Motor neuron (in vitro differentiated cells): ENCODE measurements at places on chromosomes 3 and 15. TPM values are rescaled to one million over a fixed set of nuclear protein-coding genes. Genes with fewer than 3 reads are reported as not detected.

DNA sequence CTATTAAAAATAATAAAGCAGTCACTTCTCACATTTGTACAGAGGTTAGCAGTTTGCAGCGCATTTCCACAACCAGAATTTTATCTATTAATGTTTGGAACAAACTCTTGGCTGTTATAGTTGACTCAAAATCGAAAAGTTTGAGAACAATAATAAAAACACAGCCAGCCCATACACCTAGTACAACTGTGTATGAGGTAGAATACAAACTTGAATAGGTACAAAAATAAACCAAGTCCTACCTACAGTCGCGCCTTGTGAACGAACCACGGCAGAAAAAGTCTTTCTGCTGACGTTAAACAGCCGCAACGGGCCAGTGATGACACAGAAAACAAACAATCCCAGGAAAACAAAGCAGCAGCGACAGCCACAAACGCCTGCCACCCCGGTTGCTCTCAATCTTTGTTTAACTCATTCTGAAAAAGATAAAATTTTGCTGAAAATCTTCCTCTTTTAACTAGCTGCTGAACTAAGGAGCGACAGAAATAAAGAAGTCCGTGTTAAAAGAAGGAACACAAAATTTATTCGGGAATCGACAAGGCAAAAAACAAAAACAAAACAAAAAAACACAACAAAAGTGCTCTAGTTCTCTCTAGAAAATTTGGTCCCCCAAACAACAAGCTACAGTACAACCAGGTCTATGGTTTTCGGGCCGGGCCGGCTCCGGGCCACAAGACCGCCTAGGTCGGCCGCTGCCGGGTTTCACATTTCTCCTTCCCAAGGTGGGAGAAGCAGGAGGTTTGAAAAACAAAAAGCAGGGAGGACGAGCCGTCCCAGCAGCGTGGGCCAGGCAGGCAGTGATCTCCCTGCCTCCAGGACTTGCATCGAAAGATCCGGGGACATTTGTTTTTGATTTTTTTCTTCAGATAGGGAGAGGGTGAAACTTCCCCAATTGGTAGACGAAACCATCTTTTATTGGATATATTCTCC is 2.9 kb downstream of the FOXL2 start:
- ATAC-seq, result no peak

- ATAC-seq, result no peak
Measured at GRCh38 chr3:126107203-126107939, 23.4 kb upstream of the SLC41A3 start.

GRCh38 chr15:47570451-47570850 is 146.9 kb upstream of the SEMA6D start:
- no peak for ATAC-seq

DNA sequence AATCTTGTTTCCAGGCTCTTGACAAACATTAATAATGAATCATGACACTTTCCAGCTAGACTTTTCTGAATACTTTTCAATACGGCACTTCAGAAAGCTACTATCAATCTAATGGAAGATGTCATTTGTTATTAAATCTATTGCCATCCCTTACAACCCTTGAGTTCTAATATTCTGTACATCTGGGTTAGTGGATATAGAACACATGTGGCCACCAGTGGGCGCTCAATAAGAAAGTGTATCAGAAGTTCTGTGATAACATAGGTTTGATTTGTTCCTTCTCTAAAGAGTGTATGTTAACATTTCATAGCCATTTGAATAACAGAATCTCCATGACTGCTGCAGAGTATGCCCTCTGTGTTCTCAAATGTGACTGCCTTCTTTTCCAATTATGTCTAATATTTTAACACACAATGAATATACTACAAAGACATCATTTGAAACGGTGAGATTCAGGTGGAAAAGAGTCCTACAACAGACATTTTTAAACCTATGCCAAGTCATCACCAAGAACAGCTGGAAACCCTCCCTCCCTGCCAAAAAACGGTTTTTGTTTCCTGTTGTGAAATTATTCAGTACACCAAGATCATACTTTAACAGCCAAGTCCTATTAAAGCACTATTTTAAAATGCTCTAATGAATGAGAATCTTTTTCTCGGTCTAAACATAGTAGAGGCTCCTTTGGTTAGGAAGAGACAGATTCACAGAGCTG is 22.2 kb downstream of the ALDH1A2 start:
- no peak for ATAC-seq

GRCh38 chr3:60501314-60501713 is 749.9 kb downstream of the FHIT start:
- no peak for ATAC-seq

DNA sequence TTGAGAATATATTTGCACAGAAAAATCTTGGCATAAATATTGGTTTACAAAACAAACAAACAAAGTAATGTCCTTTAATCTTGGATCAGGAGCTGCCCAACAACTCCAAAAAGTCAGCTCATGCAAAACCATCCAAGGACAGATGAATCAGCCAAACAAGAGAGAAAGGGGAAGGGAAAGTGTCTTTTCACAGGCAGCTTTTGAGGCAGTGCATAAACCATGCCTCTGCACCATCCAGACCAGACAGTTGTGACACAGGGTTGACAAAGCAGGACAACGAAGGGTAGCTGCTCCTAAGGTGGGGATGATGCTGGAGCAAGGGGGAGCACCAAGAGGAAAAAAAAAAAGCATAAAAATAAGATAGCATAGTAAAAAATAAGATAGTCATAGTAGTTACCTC is 8.7 kb downstream of the CD86 start:
- no peak for ATAC-seq

- ATAC-seq, result no peak
Measured at GRCh38 chr15:63436341-63436740, 54.7 kb upstream of the CA12 start.

- no peak for ATAC-seq
Measured at GRCh38 chr15:67911727-67912126, 71.9 kb upstream of the RNU6-1 start.

DNA sequence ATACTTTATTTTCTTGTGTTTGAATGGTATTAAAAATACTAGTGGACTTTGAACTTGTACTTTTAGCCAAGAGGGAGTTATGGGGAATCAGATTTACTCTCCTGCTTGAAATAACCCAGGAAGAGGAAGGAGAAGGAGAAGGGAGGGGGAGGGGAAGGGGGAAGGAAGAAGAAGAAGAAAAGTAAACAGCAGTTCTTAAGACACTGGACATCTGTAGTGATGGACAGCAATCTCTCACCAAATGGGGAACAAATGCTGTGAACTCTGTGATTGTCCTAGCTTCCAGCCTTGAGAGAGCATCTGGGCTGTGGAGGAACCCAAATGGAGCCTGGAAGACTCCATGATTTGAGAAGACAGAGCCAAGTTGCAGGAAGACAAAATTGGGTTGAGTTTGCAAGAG is 52.0 kb downstream of the VPS8 start:
- ATAC-seq, result no peak

GRCh38 chr3:21795921-21796320 is 44.9 kb upstream of the ZNF385D start:
- ATAC-seq, result no peak

GRCh38 chr3:47047069-47047468 is 67.6 kb downstream of the NBEAL2 start:
- ATAC-seq, result no peak

GRCh38 chr15:74375303-74375693 is 7.9 kb upstream of the CYP11A1 start:
- no peak for ATAC-seq

GRCh38 chr3:127399154-127399553 is 111.3 kb upstream of the PRR20G start:
- no peak for ATAC-seq

- no peak for ATAC-seq
Measured at GRCh38 chr3:46709157-46709654, 8.0 kb downstream of the TMIE start.

GRCh38 chr3:127585163-127585812 is 5.2 kb downstream of the TPRA1 start:
- ATAC-seq, result no peak

GRCh38 chr15:91927585-91927984 is 74.1 kb downstream of the SLCO3A1 start:
- no peak for ATAC-seq

DNA sequence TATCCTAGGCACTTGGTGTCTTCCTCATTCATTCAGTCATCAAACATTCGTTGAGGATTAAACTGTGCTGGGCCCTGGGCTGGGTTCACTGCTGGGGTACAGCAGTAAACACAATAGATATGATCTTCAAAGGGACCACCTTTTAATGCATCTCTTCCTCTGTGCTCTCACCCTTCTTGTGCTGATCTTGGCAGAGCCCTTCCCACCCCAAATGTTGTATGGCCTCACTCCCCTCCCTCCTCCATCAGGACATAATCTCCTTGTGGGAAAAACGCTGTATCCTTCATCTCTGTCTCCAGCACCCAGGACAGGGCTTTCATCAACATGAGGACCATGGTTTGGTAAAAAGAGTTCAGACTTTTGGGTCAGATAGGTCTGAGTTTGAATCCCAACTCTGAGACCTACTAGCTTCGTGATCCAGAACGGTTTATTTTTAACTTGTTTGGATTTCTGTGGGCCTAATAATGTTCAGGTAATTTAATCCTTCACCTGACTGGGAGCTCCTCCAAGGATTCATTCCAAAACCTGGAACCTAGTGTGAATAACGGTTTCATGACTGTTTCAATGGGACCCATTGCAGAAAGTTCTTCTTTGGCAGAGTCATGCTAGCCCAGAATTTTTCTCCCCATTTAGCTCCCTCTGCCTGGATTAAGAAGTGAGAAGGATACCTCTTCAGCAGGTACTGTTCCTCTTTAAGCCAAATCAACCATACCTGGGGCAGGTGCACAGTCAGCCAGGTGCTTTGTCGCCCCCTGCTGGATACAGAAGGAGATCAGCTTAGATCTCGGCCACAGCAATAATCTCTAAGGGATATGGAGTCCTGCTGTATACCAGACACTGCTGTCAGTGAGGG is 5.2 kb upstream of the WNT7A start:
- ATAC-seq, result no peak

- no peak for ATAC-seq
Measured at GRCh38 chr3:167864552-167864874, 129.0 kb downstream of the SERPINI1 start.

GRCh38 chr15:63528138-63528659 is 23.8 kb downstream of the USP3 start:
- ATAC-seq, result no peak

- ATAC-seq, result no peak
Measured at GRCh38 chr3:67858492-67858891, 204.1 kb upstream of the SUCLG2 start.

DNA sequence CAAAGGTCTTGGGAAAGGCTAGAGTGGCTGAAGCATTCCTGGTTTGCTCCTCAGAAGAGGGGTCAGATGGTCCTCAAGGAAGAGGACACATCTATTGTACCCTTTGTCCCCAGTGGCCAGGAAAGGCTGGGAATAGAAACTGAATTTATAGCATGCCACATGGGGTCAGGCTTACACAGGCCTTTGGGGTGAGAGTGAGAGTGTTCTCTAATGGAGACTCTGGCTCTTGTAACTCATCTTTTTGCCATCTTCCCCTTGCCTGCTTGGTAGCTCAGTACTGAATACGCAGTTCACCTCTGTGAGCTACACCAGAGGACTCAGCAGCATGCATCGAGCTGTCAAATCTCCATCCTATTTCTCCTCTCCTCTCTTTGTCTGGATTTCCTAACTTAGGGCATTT is 87.5 kb downstream of the ATP2B2 start:
- ATAC-seq, result peak; percentile 72

DNA sequence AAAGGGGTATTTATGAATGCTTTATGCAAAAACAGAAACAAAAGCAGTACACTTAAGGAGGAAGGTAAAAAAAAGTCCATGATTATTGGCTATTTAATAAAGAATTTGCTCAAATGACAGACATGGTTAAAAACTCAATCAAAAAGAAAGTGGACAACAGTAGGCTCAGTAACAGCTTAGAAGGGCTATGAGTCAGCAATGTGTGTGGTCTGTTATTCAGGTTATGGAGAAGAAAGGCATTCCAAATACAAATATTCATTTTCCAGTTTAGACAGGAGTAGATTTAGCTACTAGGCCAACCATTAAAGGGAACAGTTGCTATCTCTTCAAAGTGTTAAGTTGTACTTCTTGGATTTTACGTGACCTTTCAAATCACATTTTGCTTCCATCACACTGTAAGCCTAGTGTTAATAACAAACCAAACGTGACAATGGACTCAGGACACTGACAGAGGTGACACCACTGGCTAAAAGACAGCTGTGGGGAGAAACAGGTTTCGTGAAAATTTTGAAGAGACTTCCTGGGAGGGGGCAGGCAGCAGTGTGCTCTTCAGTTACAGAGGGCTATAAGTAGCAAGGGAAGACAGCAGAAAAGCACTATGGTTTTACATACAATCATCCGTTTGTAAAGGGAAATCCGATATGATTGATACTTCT is 41.7 kb upstream of the MYO5C start:
- peak; percentile 57 for ATAC-seq

DNA sequence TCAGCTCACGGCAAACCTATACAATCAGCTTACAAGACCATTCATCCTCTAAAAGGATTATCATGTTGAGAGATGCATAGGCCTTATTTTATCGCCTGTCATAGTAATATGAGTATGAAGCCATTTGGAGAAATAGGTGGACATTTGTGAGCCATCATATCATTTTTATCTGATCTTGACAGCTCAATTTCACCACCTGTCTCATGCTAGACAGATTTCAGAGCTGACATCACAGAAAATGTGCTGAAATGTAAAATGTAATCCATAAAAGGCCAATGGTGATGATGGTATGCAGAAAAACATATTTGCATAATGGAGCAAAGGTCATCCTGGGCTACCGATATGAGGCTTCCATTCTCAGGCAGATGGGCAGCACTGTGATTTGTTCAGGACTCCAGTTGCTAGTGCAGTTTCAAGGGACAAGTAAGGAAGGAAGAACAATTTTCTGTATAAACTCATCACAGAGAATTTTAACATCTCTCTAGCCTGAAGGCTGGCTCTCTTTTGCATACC is 221.5 kb downstream of the ULK4 start:
- peak; percentile 32 for ATAC-seq

GRCh38 chr15:26967719-26968269 is 3.2 kb upstream of the GABRG3 start:
- peak; percentile 36 for ATAC-seq

DNA sequence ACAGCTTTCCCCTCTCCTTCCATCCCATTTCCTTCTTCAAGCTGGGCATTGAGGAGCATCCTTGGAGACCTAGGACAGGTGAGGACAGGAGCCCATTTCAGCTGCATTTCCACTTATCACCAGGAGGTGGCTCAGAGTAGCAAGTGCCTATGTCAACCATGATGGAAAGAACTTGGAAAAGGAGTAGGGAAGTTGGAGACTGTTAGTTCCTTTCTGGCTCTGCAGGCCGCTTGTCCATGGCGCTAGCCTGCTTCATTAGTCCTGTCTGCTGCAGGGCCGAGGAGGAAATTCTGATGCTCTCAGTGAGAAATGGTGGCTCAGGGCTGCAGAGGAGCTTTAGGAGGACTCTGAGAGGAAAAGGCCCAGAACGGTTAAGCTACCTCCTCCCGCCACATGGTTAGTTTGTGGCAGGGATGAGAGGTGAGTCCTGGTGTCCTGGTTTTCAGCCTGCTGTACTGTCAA is 7.0 kb upstream of the CD276 start:
- ATAC-seq, result peak; percentile 83

HTR3E gene
- 0.27 and 0.46 TPM in 2 replicates for total RNA-seq

USP4 gene
- 16.2 and 17.0 TPM in 2 replicates for total RNA-seq

RAD18 gene
- total RNA-seq, result 21.6 and 23.9 TPM in 2 replicates

CCDC9B gene
- 3.0 and 5.0 TPM in 2 replicates for total RNA-seq

ZNF385D gene
- 4.1 and 5.1 TPM in 2 replicates for total RNA-seq

SEMA3F gene
- total RNA-seq, result 3.1 TPM in 2 replicates

NBEAL2 gene
- 5.8 and 8.8 TPM in 2 replicates for total RNA-seq

RASGRP1 gene
- 1.9 and 2.4 TPM in 2 replicates for total RNA-seq

ZNF80 gene
- total RNA-seq, result 0.13 TPM in 1 of 2 replicates, not detected in the other

PARP14 gene
- 1.1 and 1.2 TPM in 2 replicates for total RNA-seq

CAMK1 gene
- total RNA-seq, result 2.5 and 5.6 TPM in 2 replicates

CNTN3 gene
- 0.78 and 1.0 TPM in 2 replicates for total RNA-seq

LRTM1 gene
- not detected in 2 replicates for total RNA-seq

GJD2 gene
- 1.6 and 2.5 TPM in 2 replicates for total RNA-seq

ATRIP gene
- 8.0 and 11.7 TPM in 2 replicates for total RNA-seq
